ENCODE measurements at places on chromosomes 16 and 17. TPM values are rescaled to one million over a fixed set of nuclear protein-coding genes. Genes with fewer than 3 reads are reported as not detected.
A peak's percentile ranks its signal among the peaks of the same experiment; 100 is the strongest.

DNA sequence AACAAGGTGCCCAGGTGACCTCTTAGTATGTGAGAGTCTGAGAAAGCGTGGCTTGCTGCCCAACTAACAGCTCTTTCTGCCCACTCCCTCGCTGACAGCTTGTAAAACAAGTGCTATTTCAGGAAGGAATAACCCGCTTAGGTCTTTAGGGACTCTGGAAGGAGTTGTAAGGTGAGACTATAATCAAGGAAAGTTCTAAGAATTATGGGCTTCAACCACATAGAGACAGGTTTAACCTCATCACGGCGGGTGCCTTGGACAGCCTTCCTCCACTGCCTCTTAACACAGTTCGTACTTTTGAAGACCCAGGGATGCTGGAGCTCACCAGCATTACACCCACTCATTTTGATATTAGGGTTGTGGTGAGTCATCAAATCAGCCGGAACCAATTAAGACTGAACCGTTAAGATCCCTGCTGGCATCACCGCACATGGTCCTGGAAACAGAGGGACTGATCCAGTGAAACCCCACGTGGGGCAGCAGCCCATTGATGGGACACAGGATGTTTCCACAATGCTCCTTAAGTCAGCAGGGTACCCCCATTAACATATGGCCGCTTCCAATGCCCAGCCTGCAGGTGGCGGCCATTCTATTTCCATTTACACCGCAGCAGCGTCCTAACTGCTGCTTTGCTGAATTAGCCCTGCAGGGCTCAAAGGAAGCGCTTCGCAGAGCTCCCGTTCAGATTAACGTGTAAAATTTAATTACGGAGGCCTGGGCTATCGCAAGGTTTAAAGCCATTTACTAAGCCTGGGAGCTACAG, 176.6 kb upstream of the SDK2 start:
- no peaks in the 10 kb centered on the region for H3K27me3 ChIP-seq
- no peaks in the 10 kb centered on the region for H3K36me3 ChIP-seq
- H3K4me1 ChIP-seq, result no peaks in the 10 kb centered on the region
- no peak for DNase-seq

GRCh38 chr17:80430446-80431245, 15.7 kb downstream of the ENDOV start:
- no peak overlapping the region for H3K27ac ChIP-seq
- no peaks in the 10 kb centered on the region for H3K27me3 ChIP-seq
- H3K4me3 ChIP-seq, result no peak overlapping the region
- H3K36me3 ChIP-seq, result no peaks in the 10 kb centered on the region

- DNase-seq, result no peak
- peaks cover 80% of the 10 kb centered on the region for H3K4me1 ChIP-seq
- H3K27ac ChIP-seq, result peak overlapping the region; percentile 36
- H3K4me3 ChIP-seq, result no peak overlapping the region
- no peaks in the 10 kb centered on the region for H3K36me3 ChIP-seq
Observed at GRCh38 chr17:45299361-45299760, 17.5 kb downstream of the MAP3K14 start.

GRCh38 chr16:87458424-87458915, 34.4 kb downstream of the ZCCHC14 start:
- peaks cover 49% of the 10 kb centered on the region for H3K36me3 ChIP-seq
- H3K4me1 ChIP-seq, result peaks cover 28% of the 10 kb centered on the region
- H3K4me3 ChIP-seq, result no peak overlapping the region
- H3K27ac ChIP-seq, result no peak overlapping the region

- H3K4me1 ChIP-seq, result peaks cover 8% of the 10 kb centered on the region
- H3K36me3 ChIP-seq, result no peaks in the 10 kb centered on the region
- no peak for DNase-seq
- H3K27ac ChIP-seq, result no peak overlapping the region
Observed at GRCh38 chr16:88539652-88540345, 30.4 kb upstream of the ZC3H18 start.

- H3K27ac ChIP-seq, result peak overlapping the region; percentile 86
- peak; percentile 66 for DNase-seq
- peak overlapping the region; percentile 89 for H3K4me3 ChIP-seq
Observed at GRCh38 chr17:45135978-45136791, 698 bp downstream of the ACBD4 start.

- H3K4me1 ChIP-seq, result peaks cover 18% of the 10 kb centered on the region
- H3K4me3 ChIP-seq, result no peak overlapping the region
- no peak overlapping the region for H3K27ac ChIP-seq
- H3K36me3 ChIP-seq, result no peaks in the 10 kb centered on the region
Observed at GRCh38 chr17:50665838-50666237, 31.2 kb downstream of the ABCC3 start.

The IGF2BP1 gene
- total RNA-seq, result not detected

The GSPT1 gene
- 106 TPM for total RNA-seq

The TEKT1 gene
- not detected for total RNA-seq

The FOXL1 gene
- total RNA-seq, result 0.81 TPM
